ENCODE measurements at places on chromosomes 13 and 19.

DNA sequence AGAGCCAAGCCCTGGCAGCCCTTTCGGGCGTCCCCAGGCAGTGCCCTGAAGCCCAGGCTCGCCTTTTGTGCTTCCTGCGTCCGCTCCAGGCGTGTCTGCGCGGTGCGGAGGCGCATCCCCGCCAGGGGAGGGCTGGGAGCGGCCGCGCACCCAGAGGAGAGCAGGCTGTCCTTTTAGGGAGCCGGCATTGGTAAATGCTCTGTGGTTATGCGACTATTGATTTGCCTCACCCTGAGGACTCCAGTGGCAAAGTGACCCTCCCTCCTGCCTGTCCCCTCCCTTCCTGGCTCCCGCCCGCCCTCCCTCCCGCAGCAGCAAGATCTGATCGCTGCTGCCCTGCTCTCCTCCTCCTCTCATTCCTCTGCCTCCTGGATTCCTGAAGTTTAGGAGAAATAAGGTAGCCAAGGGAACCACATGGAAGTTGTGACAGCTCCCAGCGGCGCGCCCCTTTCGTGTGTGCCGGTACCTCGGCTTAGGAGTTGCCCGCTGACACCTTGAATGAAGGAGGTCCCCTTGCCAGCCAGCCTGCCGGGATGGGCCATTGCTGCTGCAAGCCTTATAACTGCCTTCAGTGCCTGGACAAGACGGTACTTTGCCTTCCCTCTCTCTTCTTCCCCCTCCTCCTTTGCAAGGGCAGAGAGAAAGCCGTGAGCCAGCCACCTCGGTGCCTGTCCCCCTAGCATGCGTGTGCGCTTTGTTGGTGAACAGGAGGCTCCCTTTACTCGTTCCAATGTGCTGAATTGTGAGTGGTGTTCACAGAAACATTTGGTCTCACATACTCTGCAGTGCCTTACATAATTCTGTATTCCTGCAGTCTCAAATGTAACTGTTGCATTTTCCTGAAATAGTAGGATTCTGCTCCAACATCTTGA is 166.9 kb downstream of the SLC7A1 start:
- DNase-seq: peak; percentile 61

- DNase-seq: no peak
These were observed 23.1 kb downstream of the ZNF536 start for GRCh38 chr19:30395283-30395682.

GRCh38 chr19:42596391-42597072 is 1.8 kb upstream of the CEACAM8 start:
- peak; percentile 65 for DNase-seq

GRCh38 chr13:59700281-59700680 is 463.4 kb downstream of the DIAPH3 start:
- no peak for DNase-seq

- no peak for DNase-seq
These were observed 15.1 kb downstream of the CCDC97 start for GRCh38 chr19:41324921-41325639.

DNA sequence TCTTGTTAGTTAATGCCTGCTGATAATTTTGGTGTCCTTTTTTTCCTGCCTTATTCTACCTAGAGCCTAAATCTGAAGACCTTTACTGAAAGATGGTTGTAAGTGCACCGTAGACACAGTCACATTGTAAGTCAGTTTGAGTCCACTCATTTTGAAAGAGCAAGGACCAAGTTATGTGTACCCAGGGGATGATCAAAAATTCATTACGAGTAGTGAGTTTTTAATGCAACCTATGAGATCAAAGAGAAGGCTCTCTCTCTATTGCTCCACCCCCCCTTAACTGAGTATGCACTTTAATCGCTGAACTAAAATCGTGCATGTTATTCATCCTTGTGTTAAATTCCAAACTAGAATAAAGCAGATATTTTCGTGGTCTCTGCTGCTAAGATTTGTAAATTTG is 1.8 kb downstream of the RAP2A start:
- DNase-seq: no peak

DNA sequence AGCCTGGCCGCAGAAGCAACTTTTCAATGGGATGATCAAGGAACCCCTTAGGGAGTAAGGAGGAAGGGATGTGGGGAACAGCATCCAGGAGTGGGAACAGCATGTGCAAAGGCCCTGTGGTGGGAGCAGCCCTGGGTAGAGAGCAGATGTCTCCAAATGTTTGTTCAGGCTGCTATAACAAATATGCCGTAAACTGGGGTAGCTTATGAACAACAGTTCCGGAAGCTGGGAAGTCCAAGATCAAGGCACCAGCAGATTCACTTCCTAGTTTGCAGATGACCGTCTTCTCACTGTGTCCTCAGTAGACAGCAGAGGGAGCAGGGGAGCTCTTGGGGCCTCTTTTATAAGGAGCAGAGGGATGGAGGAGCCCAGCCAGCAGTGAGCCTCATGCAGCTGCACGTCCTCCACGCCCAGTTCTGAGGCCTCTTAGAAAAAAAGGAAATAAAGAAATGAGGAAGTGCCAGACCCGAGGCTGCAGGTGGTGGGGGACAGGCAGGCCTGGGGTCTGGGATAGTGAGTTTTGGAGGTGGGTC is 4.2 kb upstream of the LRRC25 start:
- peak; percentile 40 for DNase-seq

DNA sequence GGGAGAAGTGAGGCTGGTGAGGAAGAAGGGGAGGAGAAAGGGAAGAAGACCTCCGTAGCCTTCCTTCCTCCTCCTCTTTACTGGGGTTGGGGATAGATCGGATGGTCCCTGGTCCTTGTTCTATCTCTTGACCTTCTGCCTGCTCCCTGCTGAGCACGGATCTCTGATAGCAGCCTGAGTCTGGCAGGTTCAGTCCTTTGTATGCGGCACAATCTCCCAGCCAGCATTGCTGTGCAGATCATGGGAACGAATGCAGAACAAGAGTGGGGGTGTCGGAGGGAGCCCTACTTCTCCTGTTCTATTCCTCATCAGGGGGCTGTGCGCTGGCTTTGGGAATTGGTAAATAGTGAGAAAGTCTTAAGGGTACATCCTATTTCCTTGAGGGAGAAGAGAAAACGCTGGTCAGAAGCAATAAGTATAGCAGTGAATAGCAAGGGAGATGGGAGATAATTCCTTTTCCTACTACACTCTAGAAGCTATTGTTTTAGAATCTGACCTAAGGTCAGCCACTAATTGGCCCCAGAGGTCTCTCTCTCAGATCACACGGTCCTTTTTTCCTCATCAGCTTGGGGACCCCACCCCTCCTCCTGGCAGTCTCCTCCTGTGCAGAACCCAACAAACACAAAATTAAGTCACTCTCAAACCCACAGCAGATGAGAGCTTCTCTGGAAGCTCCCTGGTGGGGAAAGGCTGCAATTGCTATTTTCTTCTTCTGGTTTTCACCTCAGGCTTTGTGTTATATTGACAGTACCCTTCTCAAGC is 41.0 kb downstream of the KL start:
- peak; percentile 45 for DNase-seq

DNA sequence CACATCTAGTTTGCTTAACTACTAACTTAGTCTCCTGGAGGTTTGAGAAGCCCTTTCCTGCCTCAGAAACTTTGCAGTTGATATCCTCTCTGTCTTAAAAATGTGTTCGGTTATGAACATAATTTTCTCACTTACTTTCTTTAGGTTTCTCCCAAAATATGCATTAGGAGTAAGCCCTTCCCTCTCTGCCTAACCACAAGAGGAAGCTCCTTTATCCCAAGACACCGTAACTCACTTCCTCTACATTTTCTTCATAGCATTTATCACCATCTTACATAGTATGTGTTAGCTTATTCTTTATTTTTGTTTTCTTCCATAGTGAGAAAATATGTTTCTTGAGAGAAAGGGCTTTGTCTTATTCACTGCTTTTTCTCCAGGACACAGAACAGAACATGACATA is 952.5 kb upstream of the ATXN8OS start:
- no peak for DNase-seq

- DNase-seq: no peak
These were observed 51.3 kb downstream of the ZNF536 start for GRCh38 chr19:30423481-30423880.

DNA sequence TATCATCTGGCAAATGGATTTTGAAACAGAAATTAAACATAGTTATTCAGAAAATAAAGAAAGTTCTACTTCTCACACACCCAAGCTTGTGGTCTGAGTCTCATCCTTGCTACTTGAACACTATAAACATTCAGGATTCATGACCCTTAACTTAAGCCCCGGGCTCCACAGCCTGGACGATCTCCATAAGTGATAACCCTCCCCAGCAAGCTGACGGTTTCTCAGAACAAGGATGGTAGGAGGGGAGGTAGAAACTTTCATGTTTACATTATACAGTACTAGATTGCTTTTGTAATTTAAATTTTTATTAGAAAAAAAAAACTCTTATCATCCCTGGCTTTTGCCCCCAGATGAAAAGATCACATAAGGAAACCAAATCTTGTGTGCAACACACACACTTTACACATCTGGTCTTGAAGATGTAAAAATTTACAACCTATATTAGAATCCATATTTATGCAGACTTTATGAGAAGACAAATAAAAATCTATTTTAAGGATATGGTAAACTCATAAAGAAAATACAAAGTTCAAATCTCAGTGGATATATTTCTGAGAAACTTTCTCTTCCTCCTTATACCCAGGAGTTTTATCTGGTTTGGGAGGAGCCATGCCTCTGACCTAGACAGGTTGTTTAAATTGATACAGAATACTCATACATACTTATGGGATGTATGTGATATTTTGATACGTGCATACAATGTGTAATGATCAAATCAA is 20.0 kb upstream of the ATP12A start:
- DNase-seq: no peak

DNA sequence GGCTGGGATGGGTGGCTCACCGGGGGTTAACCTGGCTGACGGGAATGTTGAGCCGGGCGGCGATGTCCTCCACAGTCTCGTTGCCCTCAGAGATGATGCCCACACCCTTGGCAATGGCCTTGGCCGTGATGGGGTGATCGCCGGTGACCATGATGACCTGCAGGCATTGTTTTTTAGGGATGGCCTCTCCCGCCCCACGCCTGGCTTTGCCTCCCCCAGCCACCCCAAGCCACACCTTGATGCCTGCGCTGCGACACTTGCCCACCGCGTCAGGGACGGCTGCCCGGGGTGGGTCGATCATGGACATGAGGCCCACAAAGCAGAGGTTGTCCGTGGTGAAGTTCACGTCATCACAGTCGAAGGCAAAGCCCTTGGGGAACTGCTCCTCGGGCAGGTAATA is 16.1 kb downstream of the ATP1A3 start:
- DNase-seq: no peak

DNA sequence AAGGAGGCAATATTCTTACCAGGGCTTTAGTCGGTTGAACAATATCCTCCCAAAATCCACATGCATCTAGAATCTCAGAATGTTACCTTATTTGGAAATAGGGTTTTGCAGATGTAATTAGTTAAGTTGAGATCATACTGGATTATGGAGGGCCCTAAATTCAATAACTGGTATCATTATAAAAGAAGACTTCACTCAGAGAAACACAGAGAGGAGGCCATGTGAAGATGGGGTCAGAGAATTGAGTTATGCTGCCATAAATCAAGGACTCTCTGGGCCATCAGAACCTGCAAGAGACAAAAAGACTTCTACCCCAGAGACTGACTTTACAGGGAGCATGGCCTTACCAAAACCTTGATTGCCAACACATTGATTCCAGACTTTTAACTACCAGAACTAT is 1611.1 kb downstream of the SLITRK5 start:
- DNase-seq: no peak

GRCh38 chr13:114073881-114074612 is 58.4 kb downstream of the RASA3 start:
- DNase-seq: no peak

DNA sequence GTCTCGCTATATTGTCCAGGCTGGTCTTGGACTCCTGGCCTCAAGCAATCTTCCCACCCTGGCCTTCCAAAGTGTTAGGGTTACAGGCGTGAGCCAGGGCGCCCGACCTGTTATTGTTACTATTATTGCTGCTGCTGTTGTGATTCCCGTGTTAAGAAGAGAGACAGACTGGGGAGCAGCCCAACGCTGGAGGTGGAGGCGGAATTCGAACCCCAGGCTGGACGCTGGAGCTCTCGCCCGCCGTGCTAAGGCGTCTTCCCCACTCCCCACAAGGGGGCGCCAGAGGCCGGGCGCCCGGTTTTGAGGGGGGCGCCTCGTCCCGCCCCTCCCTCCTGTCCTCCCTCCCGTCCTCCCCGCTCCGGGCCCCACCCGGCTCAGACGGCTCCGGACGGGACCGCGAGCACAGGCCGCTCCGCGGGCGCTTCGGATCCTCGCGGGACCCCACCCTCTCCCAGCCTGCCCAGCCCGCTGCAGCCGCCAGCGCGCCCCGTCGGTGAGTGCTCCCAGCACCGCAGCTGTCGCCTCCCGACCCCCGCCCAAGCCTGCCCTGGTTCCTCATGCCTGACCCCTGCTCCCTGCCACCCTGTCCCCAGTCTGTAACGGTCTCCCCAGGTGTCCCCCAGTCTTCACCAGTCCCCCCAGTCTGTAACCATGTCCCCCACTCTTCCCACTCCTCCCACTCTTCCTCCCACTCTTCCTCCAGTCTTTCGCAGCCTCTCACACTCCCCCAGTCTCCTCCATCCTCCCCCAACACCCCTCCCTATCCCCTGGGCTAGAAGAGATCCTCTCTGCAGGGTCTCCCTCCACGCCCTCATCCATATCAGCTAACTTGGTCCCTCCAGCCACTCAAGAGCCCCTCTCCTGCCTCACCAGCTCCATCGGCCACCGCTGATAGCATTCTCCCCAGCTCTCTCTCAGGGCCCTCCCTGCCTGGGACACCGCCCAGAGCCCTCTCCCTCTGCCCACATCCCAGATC is at the start of gene EHD2:
TSS of gene EHD2 (plus strand) at position 377 of the 976 bp plus-strand sequence. CDS start 3,191 bp downstream, outside the sequence.
- peak; percentile 80 for DNase-seq

GRCh38 chr13:58704953-58705352 is 1073.4 kb downstream of the PCDH17 start:
- no peak for DNase-seq

DNA sequence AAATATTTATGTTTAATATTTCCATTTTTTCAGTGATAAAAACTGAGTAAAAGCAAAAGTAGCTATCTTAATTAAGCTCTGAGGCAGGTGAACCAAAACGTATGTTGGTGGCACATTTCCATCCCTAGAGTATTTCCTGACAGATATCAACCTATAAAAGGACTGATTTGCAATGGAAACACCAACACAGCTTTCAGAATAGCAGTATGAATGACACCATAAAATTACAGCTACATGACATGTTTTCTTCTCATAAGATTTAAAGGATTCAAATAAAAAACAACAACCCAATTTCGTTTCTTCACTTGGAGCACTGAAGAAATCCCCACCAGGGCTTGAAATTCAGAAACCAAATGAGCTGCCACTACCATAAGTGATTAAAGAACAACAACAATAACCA is 194.4 kb downstream of the RFC3 start:
- no peak for DNase-seq

GRCh38 chr13:51959773-51960172 is 51.5 kb downstream of the ATP7B start:
- no peak for DNase-seq

- DNase-seq: no peak
These were observed 224.2 kb upstream of the STARD13 start for GRCh38 chr13:33509642-33510229.

DNA sequence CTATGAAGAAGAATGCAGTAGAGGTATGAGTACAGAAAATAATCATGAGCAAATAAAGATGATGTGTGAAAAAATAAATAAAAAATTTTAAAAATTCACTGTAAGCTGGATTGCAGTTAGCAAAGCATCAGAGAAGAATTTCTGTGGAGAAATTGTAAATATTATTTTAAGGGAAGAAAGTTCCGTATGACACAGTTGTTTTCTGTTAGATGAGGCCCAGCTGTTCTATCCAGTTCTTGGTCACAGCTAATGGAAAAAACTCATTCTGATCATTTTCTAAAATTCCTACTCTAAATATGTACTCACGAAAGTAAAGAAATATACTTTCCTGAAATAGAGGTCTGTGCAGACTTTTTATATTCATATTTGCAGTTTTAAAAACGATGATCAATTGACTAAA is 578.8 kb downstream of the DCT start:
- DNase-seq: no peak

- no peak for DNase-seq
These were observed 77.0 kb downstream of the SOX1 start for GRCh38 chr13:112143753-112144615.

Measured in HEK293T (cell line).